Activated CD4-positive, alpha-beta T cell treated with anti-CD3 and anti-CD28 coated beads for 24 hours (primary cell): ENCODE measurements at places on chromosomes 11 and 22.

DNA sequence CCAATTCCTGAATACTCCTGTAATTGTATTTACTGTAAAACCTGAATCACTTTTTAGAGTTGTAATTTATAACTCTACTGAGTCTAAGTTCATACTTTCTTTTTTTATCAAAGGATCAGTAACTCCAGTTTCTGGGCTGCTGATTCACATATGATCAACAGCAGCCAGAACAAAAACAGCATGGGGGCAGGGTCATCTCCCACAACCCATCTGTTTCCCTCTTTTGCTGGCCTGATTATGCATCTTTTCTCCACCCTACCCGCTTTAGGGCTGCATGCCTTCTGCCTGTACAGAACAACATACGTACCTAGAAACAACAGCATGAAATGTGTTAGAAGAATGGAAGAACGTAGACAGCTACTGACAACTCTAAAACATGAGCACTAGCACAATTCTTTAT is 76.0 kb downstream of the MRTFA start:
- no peak for DNase-seq

GRCh38 chr22:45200860-45201511 is 37.3 kb downstream of the NUP50 start:
- DNase-seq = no peak

DNA sequence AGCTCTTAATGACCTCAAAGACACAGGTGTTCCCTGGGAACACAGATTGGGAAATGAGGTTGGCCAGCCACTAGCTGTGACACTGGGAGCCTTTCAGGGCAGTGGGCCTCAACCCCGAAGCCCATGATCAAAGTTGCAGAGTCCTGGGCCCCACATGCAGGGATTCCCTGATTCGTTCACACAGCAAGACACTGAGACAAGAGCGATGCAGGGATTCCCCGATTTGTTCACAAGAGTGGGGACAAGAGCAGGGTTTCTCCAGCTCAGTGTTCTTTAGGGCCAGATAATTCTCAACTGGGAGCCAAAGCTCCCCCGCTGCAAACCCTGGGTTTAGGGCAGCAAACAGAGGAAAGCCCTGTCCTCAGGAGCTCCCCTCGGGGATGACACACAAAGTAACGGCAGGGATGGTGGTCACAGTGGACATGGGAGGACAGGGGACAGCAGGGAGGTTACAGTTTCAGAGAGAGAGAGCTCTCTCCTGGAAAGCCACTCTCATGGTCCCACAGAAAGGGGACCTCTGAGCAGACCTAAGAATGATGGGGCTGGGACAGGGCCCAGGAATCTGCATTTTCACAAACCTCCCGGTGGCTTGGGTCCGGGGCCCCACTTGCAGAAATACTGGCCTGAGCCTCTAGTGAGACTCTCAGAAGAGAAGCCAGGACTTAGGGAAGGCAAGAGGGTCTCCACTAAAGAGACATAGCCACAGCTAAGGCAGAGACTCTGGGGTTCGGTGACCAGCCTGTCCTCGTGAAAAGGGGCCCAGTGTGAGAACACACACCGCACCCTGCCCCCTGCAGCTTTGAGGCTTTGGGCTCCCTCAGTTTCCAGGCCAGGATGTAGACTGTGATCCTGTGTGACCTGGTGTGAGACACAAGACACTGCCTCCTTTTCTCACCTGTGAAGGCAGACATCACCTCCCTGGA is 7.4 kb upstream of the GNAZ start:
- no peak for DNase-seq

GRCh38 chr11:69288883-69289242 is 5.1 kb upstream of the MYEOV start:
- DNase-seq = no peak

- no peak for DNase-seq
Observed at GRCh38 chr11:125382314-125382791, 113.7 kb downstream of the FEZ1 start.

DNA sequence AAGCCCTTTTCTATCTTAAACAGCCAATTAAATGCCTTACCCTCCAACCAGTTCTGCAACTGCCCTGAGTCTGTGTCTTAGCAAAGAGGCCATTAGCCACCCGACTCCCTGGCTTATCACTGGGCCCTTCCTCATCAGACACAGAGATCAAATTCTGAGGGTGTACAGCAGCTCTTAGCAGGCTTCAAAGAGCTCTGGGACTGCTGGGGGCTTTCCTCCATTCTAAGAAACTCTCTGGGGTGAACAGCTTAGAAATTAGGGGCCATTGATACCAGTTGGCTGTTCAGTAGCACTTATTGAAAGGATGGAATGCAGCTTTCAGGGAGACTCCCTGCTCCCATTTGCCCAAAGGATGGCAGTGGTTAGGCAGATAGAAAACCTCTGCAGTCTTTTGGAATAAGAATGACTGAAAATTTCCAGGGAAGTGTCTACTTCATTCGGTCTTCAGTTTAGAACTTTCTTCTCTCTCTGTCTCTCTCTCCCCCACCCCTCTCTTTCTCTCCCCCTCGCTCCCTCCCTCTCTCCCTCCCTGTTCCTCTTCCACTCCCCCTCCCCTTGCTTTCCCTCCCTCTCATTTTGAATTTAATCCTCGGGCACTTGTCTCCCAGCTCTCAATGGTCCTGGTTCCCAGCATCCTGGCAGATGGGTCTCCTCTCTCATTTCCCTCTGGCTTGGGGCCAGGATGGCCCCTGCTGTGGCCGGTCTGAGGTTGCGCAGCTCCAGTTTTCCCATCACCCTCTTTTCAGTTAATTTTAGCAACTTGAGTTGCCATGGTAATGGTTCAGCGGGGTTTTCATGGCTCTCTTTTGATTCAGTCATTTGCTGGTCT is 76.4 kb downstream of the COMMD9 start:
- no peak for DNase-seq

GRCh38 chr11:30879322-30880005 is 293.3 kb upstream of the MPPED2 start:
- no peak for DNase-seq

GRCh38 chr11:104876861-104877431 is 21.3 kb downstream of the CASP12 start:
- no peak for DNase-seq

DNA sequence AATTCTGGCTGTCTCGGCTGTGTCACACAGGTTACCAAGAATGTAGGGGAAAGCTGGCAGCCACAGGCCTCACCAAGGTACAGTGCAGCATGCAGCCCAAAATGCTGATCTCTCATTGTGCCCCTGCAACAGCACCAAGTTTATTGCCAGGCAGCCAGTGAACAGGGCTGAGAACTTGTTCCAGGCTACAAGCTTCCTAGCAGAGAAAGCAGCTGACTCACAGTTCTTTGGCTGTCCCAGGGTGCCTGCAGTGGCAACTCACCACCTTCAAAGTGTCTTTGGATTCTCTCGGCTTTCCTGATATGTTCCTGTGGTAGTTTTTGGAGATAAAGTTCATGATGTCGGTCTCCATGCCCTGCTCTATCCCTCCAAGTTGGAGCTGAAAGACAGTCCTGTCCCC is 719.1 kb upstream of the ANO3 start:
- DNase-seq = no peak

DNA sequence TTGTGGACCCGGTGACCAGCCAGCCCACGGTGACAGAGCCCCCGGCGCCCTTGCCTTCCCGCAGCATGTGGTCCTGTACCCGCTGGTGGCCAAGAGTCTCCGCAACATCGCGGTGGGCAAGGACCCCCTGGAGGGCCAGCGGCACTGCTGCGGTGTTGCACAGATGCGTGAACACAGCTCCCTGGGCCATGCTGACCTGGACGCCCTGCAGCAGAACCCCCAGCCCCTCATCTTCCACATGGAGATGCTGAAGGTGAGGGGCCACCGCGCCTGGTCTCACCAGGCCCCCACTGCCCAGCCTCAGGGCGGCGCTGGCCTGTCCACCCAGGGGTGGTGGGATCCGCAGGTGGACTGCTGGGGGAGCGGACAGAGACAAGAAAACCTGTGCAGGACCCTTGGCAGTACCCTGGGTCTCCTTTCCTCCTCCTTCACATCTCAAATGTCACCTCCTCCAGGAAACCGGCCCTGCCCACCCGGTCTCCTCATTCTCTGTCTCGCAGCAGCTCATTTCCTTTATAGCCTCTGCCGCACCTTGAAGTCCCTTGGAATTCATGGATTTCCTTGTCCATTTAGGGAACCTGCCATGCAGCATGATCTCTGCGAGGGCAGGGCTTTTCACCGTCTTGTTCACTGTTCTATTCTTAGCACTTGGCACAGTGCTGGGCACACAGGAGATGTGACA is 6.5 kb downstream of the AIP start:
- DNase-seq = no peak

GRCh38 chr11:79438631-79439409 is 2.0 kb downstream of the TENM4 start:
- DNase-seq = no peak

- DNase-seq = no peak
Observed at GRCh38 chr22:49083607-49084006, 744.1 kb downstream of the BRD1 start.

GRCh38 chr22:39595622-39596172 is 25.1 kb downstream of the CACNA1I start:
- no peak for DNase-seq

DNA sequence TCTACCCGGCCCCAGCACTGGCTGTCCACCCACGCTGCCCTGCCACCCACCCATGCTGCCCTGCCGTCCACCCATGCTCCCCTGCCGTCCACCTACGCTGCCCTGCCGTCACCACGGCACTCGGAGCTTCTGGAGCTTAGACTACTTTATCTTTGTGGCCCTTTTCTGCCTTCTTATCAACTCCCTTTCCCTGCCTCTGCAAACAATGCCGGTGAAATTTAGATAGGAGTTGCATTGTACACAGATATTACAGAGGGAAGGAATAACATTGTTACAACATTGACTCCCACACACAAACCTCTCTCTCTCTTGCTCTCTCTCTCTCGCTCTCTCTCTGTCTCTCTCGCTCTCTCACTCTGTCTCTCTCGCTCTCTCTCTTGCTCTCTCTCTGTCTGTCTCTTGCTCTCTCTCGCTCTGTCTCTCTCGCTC is 33.7 kb upstream of the BRSK2 start:
- DNase-seq = no peak

GRCh38 chr22:43825651-43826050 is 13.5 kb upstream of the EFCAB6 start:
- no peak for DNase-seq

DNA sequence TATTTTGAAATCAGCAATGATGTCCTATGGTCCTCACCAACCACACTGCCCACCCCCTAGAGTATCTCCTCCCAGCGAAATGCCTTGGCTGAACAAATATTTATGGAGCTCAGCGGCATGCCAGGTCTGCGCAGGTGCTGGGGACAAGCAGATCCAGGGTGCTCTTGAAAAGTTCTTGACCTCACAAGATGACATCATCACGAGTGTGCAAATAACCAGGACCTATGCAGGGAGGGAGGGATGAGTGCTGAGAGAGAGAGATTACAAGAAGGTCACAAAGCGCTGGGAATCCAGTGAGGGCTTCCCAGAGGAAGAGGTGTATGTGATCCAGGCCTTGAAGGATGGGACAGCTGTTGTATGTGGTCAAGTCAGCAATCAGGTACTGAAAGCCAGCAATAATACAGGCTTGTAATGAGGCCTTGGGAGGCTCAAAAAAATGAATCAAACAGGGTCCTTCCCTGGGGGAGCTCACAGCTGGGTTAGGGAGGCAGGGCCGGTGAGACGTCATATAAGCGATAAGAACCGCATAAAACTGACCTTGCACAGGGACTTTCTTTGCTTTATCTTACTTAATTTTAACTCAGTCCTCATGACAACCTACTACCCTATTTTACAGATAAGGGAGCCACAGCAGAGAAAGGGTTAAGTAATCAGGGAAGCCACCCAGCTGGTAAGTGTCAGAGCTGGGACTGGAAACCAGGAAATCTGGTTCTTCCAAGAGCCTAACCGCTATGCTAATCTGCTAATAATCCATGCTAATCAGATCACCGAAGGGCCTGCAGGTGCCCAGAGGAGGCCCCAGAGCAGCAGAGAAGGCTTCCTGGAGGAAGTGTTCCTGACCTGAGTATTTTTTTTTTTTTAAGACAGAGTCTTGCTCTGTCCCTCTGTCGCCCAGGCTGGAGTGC is 8.2 kb downstream of the ARRB1 start:
- no peak for DNase-seq

- no peak for DNase-seq
Observed at GRCh38 chr11:60944490-60945294, 7.3 kb downstream of the SLC15A3 start.

DNA sequence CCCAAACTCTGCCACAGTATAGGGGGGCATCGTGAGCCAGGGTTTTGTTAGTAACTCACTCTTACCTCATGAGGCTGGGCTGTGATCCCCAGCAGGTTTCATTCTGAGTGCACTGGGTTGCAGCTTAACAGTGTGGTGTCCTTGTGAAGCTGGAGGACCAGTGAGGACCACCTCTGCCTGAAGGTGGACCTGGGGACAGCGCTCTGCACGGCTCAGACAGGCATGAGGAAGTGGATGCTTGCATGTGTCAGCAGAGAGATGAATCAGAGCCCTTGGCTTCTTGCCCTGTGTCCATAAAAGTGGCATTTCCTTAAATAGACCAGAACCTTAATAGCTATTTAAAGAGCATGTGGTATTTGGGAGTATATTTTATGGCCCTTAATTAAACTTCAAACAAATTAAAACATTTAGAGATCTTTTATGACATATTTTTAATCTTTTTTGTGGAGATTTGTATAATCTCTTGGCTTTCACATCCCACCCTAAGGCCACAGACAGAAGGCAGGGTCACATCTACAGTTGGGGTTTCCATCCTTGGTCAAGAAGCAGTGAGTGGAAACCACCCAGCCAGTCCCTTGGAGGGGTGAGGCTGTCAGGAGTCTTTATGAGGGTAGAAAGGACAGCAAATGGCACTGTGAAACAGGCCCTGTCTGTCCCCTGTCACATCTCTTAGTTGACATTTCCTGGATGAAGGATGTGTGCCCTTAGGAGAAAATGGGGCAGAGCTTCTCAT is 24.8 kb upstream of the ADORA2A start:
- no peak for DNase-seq

GRCh38 chr22:29638678-29639077 is 35.2 kb downstream of the NF2 start:
- DNase-seq = no peak

- peak; percentile 18 for DNase-seq
Observed at GRCh38 chr11:78651923-78652842, 77.5 kb upstream of the NARS2 start.

DNA sequence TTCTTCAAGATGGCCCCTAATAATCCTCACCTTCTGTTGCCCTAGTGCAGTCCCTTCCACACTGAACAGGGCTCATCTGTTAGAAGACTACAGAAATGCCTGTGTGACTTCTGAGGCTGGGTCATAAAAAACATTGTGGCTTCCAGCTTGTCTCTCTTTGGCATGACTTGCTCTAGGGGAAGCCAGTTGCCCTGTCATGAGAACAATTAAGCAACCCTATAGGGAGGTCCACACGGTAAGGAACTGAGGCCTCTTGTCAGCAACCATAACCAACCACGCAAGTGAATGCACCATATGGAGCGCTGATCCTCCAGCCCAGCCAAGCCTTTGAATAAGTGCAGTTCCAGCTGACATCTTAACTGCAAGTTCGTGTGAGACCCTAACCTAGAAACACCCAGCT is 2.6 kb downstream of the LIPT2 start:
- no peak for DNase-seq
